T-helper 2 cell treated with Interferon-gamma antibody and Interleukin-4, amounts not matched to agents 5 μg/mL and 100 μg/mL, for 36 hours (primary cell): ENCODE measurements at places on chromosomes 1 and 21.

- no peak overlapping the region for H3K4me3 ChIP-seq
- H3K36me3 ChIP-seq: peaks cover 76% of the 10 kb centered on the region
- no peaks in the 10 kb centered on the region for H3K27me3 ChIP-seq
- DNase-seq: peak; percentile 41
Measured at GRCh38 chr1:9721606-9722377, 70.3 kb downstream of the PIK3CD start.

GRCh38 chr1:211359876-211360275 lies 33.2 kb downstream of the TRAF5 start:
- H3K4me3 ChIP-seq: no peak overlapping the region
- peaks cover 14% of the 10 kb centered on the region for H3K4me1 ChIP-seq
- H3K27ac ChIP-seq: no peak overlapping the region
- no peak for DNase-seq
- H3K27me3 ChIP-seq: no peaks in the 10 kb centered on the region

DNA sequence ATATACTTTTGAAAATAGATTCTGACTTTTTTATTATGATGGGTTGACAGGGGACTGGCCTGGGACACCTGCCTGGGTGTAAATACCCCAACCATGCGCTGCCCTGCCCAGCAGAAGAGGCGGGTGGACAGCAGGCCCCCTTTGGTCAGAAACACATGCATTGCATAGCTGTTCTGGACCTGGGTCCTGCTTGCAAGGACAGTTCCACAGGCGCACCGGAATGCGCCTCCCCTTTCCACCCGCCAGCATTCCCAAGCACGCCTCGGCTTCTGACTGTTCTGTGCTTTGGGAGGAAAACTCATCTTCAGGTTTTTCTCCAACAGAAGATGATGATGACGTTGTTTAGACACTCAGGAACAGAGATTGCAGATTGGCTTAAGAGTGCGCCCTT lies 428 bp upstream of the ZNF678 start:
- H3K27ac ChIP-seq: no peak overlapping the region
- peak overlapping the region; percentile 91 for H3K4me3 ChIP-seq
- H3K27me3 ChIP-seq: peaks cover 28% of the 10 kb centered on the region
- H3K36me3 ChIP-seq: peaks cover 15% of the 10 kb centered on the region
- peaks cover 16% of the 10 kb centered on the region for H3K4me1 ChIP-seq

DNA sequence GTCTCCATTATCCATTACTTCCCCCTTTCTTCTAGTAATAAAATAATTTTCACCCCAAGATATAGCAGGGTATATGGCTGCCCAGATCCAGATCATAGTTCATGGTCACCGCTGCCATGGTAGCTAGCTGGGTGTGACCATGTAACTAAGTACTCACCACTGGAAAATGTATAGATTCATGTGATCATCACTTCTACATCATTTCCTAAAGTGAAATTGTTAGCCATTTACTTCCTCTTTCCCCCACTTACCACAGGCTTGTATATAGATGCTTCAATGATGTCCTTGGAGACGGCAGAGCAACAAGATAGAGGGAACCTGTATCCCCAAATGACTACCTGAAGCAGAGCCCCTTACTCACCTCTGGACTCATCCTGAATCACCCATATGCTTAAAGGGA lies 22.7 kb upstream of the EYA3 start:
- H3K36me3 ChIP-seq: no peaks in the 10 kb centered on the region
- no peak overlapping the region for H3K27ac ChIP-seq
- H3K4me3 ChIP-seq: no peak overlapping the region
- peaks cover 51% of the 10 kb centered on the region for H3K27me3 ChIP-seq
- DNase-seq: no peak

DNA sequence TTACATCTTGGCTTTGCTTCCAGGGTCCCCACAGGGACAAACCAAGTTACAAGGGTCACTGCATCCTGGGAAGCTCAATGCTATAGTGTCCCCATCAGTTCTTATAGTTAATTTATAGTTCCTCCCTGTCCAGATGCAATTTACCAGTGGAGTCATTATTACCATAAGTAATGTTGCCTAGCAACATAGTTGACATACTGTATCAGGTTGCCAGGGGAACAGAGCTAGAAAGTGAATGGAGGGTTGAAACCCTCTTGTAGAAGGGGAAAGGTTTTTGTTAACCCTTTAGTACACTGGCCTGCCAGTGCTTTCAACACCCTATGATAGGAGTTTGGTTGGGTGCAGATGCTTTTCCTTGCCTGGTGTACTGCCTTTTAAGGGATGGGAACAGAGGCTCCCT lies 34.3 kb upstream of the TTC4 start:
- H3K27me3 ChIP-seq: no peaks in the 10 kb centered on the region
- H3K27ac ChIP-seq: no peak overlapping the region
- H3K4me3 ChIP-seq: no peak overlapping the region
- no peaks in the 10 kb centered on the region for H3K36me3 ChIP-seq
- no peaks in the 10 kb centered on the region for H3K4me1 ChIP-seq

- peaks cover 19% of the 10 kb centered on the region for H3K27me3 ChIP-seq
- peaks cover 2% of the 10 kb centered on the region for H3K36me3 ChIP-seq
- H3K4me1 ChIP-seq: peaks cover 9% of the 10 kb centered on the region
- H3K27ac ChIP-seq: no peak overlapping the region
Measured at GRCh38 chr1:206868264-206868663, 2.8 kb downstream of the IL20 start.

GRCh38 chr1:32438136-32438535 lies 26.7 kb upstream of the ZBTB8B start:
- no peak overlapping the region for H3K27ac ChIP-seq
- no peak overlapping the region for H3K4me3 ChIP-seq
- H3K27me3 ChIP-seq: peaks cover 12% of the 10 kb centered on the region
- no peaks in the 10 kb centered on the region for H3K4me1 ChIP-seq
- H3K36me3 ChIP-seq: no peaks in the 10 kb centered on the region
- no peak for DNase-seq
